Memory B cell (primary cell): ENCODE measurements at places on chromosomes 1 and 21.
A peak's percentile ranks its signal among the peaks of the same experiment; 100 is the strongest.

DNA sequence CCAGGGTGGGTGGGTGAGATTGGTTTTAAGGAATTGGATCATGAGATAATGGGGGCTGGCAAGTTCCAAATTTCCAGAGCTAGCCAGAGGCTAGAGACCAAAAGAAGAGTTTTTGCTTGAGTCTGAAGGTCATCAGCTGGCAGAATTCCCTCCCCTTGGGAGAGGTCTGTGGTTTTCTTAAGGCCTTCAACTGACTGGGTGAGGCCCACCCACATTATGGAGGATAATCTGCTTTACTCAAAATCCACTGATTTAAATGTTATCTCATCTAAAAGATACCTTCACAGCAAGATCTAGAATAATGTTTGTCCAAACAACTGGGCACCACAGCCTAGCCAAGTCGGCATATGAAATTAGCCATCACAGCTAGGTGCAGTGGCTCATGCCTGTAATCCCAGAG, 156.4 kb downstream of the URB2 start:
- H3K36me3 ChIP-seq, result no peaks in the 10 kb centered on the region
- H3K27me3 ChIP-seq, result peaks cover 6% of the 10 kb centered on the region
- H3K4me1 ChIP-seq, result no peaks in the 10 kb centered on the region
- no peak for DNase-seq
- no peak overlapping the region for H3K4me3 ChIP-seq

- H3K27me3 ChIP-seq, result peaks cover 14% of the 10 kb centered on the region
- no peak for DNase-seq
- H3K36me3 ChIP-seq, result no peaks in the 10 kb centered on the region
- no peak overlapping the region for H3K27ac ChIP-seq
Measured at GRCh38 chr1:178938959-178939317, 68.1 kb upstream of the ANGPTL1 start.

DNA sequence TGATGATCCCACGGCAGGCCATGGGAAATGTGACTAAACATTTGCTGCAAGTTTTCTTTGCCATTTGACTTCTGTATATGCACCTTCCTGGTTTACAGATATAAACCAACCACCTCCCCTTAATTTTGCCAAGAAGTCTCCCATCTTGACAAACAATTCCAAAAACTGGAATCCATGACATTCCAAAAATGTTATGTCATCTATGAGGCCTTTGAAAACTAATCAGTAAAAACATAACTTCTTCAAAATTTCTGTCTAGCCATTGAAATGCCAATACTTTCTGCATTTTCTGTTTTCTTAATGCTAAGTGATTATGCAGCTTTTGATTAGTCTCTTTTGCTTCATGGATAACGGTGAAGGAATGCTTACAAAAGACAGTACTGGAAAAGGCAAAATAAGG, 84.1 kb downstream of the LYST start:
- H3K36me3 ChIP-seq, result peaks cover 12% of the 10 kb centered on the region
- no peak overlapping the region for H3K4me3 ChIP-seq
- peaks cover 2% of the 10 kb centered on the region for H3K4me1 ChIP-seq
- DNase-seq, result no peak

GRCh38 chr1:53600561-53600960, 138.4 kb downstream of the GLIS1 start:
- no peak for DNase-seq
- no peaks in the 10 kb centered on the region for H3K4me1 ChIP-seq
- H3K36me3 ChIP-seq, result no peaks in the 10 kb centered on the region
- H3K27ac ChIP-seq, result no peak overlapping the region
- H3K4me3 ChIP-seq, result no peak overlapping the region

DNA sequence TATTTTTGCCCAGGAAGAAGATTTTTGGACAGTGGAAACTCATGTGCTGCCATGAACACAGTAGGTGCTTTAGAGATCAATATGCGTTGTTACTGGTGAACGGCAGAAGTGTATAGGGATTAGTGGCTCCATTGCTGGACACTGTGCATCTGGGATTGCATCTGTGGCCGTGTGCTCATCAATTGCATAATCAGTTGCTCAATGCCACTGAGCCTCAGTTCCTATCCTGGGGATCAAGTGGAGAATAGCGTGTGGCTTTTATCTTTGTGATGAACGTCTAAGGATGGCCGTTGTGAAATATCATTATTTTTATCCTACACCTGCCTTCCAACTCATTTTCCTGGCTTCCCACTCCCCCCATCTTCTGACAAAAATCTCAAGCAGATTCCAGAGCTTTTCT, 5.4 kb downstream of the TNN start:
- DNase-seq, result no peak
- H3K27ac ChIP-seq, result no peak overlapping the region
- H3K36me3 ChIP-seq, result no peaks in the 10 kb centered on the region
- H3K27me3 ChIP-seq, result peaks cover 24% of the 10 kb centered on the region
- H3K4me3 ChIP-seq, result no peak overlapping the region

DNA sequence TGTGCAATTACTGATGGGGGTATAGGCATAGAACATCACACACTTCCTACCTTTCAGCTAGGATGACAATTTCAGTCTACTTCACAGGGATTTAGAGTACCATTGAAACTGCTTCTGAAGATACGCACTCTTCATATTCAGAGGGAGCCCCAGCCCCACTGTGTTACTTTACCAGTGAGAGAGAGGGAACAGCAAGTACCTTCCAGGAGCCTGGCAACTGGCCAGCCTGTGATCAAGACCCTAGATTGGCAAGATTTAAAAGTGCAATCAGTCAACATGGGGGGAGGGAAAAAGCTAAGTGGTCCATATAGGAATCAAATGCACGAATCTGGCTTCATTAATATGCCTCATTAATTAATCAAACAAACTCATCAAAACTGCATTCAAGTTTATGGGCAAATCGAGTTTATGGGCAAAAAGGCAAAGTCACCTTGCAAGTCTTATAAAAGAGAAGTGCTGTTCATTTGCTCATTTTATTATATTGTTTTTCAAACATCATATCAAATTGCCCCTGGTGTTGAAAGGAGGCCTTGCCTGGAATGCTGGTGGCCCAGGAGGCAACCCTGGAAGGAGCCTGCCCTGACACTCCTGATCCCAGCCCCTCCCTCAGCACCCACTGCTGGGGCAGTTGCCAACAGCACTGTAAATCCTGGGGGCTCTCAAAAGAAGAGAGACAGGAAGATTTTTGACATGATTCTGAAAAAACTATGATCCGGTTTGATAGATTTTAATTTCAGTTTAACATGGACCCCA, 184.9 kb upstream of the DPT start:
- no peaks in the 10 kb centered on the region for H3K4me1 ChIP-seq
- no peaks in the 10 kb centered on the region for H3K36me3 ChIP-seq
- H3K27ac ChIP-seq, result no peak overlapping the region
- H3K27me3 ChIP-seq, result peaks cover 2% of the 10 kb centered on the region
- H3K4me3 ChIP-seq, result no peak overlapping the region
- DNase-seq, result no peak

DNA sequence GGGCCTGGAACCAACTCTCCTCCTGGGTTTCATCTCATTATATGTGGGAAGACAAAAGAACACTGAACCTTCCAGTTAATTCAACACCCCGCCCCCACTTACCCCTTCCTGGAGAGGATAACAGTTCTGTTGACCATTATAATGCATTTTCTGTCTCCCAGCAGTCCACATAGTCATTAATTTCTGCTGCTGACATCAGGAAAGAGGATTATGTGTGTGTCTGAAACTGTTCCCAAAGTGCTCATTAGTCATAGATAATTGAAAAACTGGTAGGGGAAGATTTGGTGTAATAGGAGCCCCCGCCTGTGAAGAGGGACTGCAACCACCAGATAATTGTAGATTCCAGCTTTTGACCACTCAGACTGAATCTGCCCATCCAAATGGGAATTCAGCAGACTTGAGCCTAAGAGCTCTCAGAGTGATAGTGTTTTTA, 208.7 kb downstream of the FGGY start:
- H3K4me3 ChIP-seq, result no peak overlapping the region

- peaks cover 3% of the 10 kb centered on the region for H3K36me3 ChIP-seq
- no peak for DNase-seq
- no peak overlapping the region for H3K4me3 ChIP-seq
Measured at GRCh38 chr1:198203434-198203833, 46.6 kb downstream of the NEK7 start.

GRCh38 chr1:186623551-186623950, 56.7 kb downstream of the PTGS2 start:
- H3K36me3 ChIP-seq, result no peaks in the 10 kb centered on the region
- peaks cover 4% of the 10 kb centered on the region for H3K27me3 ChIP-seq
- no peak for DNase-seq
- H3K4me3 ChIP-seq, result no peak overlapping the region

GRCh38 chr1:40944841-40945430, 34.6 kb upstream of the CTPS1 start:
- no peak for DNase-seq
- no peak overlapping the region for H3K27ac ChIP-seq
- peaks cover 20% of the 10 kb centered on the region for H3K27me3 ChIP-seq
- peaks cover 4% of the 10 kb centered on the region for H3K4me1 ChIP-seq

DNA sequence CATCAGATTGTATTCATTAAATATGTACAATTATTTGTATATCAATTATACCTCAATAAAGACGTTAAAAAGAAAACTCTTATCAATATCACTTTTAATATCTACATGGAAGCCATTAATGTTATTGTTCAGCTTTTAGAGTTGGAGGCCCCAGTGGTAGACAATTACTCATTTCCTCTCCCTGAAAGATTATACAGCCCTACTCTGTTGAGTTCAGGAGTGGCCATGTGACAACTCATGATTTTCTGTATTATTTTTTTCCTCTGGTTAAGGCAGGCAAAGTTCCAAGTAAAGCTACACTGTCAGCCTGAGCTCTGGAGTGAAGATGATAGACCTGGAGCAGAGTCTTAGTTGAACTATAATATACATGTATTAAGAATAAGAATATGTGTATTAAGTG, 247.9 kb upstream of the B3GALT2 start:
- no peaks in the 10 kb centered on the region for H3K27me3 ChIP-seq
- H3K4me1 ChIP-seq, result no peaks in the 10 kb centered on the region
- H3K4me3 ChIP-seq, result no peak overlapping the region

- peaks cover 19% of the 10 kb centered on the region for H3K4me1 ChIP-seq
- H3K27ac ChIP-seq, result peak overlapping the region; percentile 93
Measured at GRCh38 chr1:203796236-203796605, 798 bp downstream of the ZBED6 start.
